ENCODE measurements at places on chromosomes 12 and 14.

DNA sequence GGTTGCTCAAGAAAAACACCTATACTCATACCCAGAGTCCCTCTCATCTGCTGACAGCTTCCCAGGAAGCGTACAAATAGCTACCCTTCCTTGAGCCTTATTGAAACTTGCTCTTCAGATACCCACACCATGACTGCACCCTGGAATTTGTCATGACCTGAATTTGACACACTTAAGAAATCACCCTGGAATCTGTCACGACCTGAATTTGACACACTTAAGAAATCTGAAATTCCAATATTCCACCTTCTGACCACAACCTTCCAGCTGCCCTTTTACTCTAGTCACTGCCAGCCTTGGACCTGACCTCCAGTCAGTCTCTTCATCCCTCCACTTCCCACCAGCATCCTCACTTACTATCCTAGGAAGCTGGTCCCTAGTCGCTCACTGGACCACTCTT lies 1.1 kb upstream of the HAL start:
- no peak for DNase-seq

DNA sequence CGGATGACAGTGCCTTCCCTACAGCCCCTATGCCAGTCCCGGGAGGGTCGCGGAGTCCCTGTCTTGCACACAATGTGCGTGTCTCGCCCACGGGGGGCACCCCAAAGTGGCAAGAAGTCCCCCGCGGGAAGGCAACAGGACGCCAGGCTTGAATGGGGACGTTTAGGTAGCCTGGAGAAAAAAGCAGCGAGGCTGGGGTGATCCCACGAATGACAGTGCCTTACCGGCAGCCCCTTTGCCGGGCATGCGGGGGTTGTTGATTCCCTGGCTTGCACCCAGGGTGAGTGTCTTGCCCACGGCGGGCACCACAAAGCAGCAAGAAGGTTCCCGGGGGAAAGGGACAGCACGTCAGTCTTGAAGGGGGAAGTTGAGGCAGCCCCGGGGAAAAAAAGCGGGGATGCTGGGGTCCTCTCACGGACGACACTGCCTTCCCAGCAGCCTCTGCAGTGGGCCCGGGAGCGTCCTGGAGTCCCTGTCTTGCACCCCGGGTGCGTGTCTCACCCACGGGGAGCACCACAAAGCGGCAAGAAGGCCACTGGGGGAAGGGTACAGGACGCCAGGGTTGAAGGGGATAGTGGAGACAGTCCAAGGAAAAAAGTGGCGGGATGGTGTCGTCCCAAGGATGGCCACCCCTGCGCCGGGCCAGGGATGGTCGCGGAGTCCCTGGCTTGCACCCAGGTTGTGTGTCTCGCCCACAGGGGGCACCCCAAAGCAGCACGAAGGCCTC lies 156.8 kb upstream of the ALG10B start:
- no peak for DNase-seq

DNA sequence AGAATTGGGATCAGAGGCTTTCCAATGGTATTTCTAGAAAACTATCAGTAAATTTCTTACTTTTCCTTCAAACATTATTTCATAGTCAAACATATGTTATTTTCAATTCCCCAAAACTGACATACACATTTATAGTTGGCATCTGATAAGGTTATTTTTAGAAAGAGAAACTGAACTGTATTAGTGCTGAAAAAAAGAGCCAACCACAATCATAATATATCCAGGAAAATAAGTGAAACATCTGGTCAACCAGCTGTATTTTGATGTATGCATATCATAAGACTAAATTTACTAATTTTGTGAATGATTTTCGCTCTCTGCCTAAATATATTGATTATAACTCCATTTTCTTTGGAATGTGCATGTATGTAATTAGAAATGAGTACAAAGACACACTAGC lies 554.2 kb downstream of the FLRT2 start:
- DNase-seq = no peak

DNA sequence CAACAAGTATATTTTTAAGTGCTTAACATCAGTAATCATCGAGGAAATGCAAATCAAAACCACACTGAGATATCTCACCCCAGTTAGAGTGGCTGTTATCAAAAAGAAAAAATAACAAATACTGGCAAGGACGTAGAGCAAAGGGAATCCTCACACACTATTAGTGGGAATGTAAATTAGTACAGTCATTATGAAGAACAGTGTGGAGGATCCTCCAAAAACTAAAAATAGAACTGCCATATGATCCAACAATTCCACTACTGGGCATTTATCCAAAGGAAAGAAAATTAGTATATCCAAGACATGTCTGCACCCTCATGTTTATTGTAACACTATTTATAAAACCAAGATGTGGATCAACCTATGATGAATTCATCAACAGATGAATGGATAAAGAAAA lies 149.0 kb upstream of the PWP1 start:
- no peak for DNase-seq

DNA sequence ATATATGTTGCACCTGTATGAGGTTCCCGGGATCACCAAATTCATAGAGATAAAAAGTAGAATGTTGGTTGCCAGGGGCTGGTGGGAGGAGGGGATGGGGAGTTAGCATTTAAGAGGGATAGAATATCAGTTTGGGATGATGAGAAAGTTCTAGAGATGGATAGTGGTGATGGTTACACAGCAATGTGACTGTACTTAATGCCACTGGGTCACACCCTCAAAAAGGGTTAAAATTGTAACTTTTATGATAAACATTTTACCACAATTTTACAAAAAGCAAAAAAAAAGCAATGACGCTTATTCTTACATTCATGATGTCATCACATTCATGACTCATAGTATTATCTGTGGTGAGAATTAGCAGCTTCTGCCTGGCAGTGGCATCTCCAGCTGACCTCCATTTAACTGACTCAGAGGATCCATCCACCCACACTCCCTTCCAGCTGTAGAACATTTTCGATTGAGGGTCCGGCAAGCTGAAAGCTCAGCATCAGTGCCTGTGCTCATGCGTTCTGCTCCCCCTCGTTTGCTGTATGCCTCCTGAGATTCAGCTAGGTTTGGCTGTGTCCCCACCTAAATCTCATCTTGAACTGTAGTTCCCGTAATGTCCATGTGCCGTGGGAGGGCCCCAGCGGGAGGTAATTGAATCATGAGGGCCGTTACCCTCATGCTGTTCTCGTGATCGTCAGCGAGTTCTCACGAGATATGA lies 64.8 kb upstream of the TMEM260 start:
- DNase-seq = no peak

DNA sequence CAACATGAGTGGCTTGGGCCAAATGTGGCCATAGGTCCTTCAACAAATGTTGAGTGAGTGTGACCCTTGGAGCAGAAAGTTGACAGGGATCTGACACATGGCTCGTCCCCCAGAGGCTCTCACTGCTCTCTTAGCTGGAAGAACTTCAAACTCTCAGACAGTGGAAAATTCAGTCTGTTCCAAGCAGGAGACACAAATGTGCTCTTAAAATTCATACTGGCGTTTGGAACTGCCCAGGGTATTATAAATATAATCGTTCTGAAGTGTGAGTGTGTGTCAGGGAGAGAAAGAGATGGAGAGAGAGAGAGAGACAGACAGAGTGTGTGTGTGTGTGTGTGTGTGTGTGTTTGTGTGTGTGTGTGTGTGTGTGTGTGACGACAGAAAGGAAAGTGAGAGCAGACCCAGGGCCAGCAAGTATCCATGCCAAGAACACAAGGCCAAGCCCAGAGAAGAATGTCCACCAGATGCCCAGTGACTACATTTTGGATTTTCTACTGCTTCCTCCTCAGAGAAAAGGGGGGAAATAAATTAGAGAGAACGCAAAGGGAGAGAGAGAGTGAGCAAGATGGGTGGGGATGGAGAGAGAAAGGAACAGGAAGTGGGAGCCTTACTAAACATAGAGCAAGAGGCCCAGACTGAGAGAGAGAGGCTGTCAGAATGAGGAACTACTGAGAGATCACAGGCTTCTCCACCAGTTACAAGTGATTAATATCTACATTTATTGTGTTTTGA lies 193.6 kb upstream of the NUDT4 start:
- no peak for DNase-seq

DNA sequence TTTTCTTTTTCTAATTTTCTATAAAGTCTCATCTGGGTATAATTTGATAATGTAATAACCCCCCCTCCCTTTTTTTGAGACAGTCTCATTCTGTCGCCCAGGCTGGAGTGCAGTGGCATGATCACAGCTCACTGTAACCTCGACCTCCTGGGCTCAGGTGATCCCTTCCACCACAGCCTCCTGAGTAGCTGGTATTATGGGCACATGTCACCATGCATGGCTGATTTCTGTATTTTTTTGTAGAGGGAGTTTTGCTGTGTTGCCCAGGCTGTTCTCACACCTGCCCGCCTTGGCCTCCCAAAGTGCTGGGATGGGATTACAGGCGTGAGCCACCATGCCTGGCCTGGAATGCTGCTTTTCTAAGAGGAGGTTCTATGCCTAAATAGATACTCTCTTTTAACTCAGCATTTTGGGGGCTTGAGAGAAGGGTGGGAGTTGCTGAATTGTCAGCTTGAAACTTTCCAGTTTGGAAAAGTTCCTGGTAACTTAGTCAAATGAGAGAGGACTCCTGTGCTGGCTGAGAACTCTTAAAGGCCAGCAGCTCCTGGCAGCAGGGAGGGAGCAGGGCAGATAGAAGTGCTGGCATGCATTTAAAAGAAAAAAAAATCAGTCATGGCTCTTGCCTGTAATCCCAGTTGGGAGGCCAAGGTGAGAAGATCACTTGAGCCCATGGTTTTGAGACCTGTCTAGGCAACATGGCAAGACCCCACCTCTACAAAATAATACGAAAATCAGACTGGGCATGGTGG lies 13.0 kb downstream of the NUDT4 start:
- no peak for DNase-seq

- no peak for DNase-seq
Measured at GRCh38 chr14:80206351-80207080, 4.8 kb downstream of the DIO2 start.

DNA sequence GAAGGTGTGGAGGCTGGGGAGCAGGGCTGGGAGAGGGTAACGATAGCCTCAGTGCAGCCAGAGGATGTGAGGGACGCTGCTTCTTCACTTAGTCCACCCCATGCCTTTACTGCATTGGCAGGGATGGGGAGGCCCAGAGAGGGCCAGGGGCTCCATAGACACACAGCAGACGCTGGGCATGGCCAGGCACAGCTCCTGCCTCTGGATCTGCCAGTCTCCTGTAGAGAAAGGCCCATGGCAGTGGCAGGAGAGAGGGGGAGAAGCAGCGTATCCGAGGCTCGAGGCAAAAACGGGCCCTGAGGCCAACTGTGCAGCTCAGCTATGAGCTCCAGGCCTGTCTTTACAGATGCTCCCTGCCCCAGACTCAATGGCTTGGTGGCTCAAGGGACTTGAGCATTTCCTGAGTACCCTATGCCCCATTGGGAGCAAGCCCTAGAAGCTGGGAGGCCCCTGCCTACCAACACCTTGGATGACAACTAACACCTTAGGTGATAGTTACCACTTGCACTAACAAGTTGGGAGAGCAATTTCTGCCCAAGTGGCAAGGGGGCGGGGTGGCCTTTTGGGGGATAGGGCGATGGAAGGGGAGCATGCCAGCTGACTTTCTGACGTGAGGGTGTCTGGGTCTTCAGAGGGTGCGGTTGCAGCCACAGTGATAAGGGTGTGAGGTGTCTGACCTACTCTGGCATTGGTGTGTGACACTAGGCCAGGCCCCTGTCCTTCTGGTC lies 5.0 kb upstream of the LBHD2 start:
- DNase-seq = no peak

GRCh38 chr14:69910871-69911270 lies 31.7 kb downstream of the SMOC1 start:
- no peak for DNase-seq

GRCh38 chr12:17235996-17236395 lies 630.0 kb upstream of the LMO3 start:
- no peak for DNase-seq

- DNase-seq = no peak
Measured at GRCh38 chr12:128761379-128761790, 62.4 kb downstream of the SLC15A4 start.

DNA sequence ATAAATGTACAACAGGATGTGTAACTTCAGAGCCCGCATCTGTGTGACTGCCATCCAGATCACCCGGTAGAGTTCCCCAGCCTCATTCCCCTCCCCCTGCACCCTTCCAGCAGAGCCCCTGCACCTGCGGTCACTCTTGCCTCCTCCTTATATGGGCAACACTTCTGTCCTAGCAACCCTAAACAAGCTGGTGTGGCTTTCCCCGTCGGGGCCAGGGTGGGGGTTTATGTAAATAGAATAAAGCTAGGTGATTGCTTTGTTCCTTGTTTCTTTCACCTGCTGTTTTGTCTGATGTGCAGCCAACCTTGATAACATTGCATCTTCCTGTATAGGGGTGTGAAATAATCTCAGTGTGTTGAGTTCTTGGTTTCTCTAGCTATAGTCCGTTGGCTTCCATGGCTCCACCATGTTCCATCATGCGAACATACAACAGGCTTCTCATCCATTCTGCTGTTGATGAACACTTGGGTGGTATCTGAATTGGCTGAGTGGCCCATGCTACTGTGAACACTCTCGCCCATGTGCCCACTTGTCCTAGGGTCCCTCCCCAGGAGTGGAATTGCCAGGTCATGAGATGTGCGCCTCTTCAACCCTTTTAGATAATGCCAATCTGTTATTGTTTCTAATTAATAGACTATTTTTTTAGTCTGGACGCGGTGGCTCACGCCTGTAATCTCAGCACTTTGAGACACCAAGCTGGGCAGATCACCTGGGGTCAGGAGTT lies 102.2 kb downstream of the KIF26A start:
- no peak for DNase-seq

GRCh38 chr12:25585662-25586061 lies 32.6 kb upstream of the LMNTD1 start:
- DNase-seq = no peak

- DNase-seq = no peak
Measured at GRCh38 chr14:58738876-58739275, 101.1 kb downstream of the DACT1 start.

DNA sequence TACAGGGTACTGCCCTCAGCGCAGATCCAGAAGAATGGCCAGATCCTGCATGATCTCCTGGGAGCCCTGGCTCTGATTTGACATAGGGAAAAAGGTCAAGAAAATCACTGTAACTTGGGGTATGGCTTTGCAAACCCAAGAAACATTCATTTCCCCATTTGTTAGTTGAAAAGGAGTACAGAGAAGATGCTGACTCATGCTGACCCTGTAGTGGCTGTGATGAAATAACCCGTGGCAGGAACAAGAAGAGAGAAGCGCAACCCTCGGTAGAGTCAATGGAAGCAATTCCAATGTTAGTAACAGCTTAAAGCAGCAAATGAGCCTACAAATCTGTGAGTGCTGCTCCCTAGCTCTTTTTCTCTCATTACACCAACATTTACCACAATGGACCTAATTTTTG lies 281.6 kb upstream of the NPAS3 start:
- DNase-seq = no peak

- DNase-seq = no peak
Measured at GRCh38 chr12:68106160-68106559, 53.4 kb downstream of the IFNG start.

DNA sequence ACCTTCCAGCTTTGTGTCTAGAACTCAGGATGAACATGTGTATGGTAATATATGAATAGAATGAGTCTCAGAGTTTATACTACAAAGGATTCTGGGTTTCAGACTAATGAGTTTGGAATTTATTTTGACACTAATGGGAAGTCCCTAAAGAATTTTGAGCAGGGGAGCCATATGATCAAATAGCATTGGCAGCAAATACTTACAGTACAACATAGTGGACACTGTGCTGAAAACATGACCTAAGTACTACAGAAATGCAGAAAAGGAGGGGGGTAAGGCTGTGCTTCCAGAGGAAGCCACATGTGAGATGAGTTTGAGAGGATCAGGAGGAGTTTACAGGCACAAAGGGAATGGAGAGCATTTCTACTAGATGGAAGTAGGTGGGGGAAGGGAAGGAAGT lies 225.8 kb downstream of the C12orf42 start:
- no peak for DNase-seq

- no peak for DNase-seq
Measured at GRCh38 chr12:45285717-45286116, 69.8 kb downstream of the ANO6 start.

GRCh38 chr12:94674835-94675234 lies 24.5 kb upstream of the TMCC3 start:
- no peak for DNase-seq

Data from stimulated activated naive CD4-positive, alpha-beta T cell (primary cell).